ENCODE measurements at places on chromosomes 11 and 22. TPM values are rescaled to one million over a fixed set of nuclear protein-coding genes. Genes with fewer than 3 reads are reported as not detected.

The OR8D4 gene
- polyA plus RNA-seq = not detected

GRCh38 chr11:85647604-85648299 is at the start of gene TMEM126A:
TSS of gene TMEM126A (plus strand) at chr11:85647967. CDS start at chr11:85650256, 2,289 bp downstream.
- peak; percentile 87 for DNase-seq

The OR5AN1 gene
- polyA plus RNA-seq = not detected

- DNase-seq = no peak
Observed at GRCh38 chr11:80462211-80462610, 1021.4 kb upstream of the TENM4 start.

DNA sequence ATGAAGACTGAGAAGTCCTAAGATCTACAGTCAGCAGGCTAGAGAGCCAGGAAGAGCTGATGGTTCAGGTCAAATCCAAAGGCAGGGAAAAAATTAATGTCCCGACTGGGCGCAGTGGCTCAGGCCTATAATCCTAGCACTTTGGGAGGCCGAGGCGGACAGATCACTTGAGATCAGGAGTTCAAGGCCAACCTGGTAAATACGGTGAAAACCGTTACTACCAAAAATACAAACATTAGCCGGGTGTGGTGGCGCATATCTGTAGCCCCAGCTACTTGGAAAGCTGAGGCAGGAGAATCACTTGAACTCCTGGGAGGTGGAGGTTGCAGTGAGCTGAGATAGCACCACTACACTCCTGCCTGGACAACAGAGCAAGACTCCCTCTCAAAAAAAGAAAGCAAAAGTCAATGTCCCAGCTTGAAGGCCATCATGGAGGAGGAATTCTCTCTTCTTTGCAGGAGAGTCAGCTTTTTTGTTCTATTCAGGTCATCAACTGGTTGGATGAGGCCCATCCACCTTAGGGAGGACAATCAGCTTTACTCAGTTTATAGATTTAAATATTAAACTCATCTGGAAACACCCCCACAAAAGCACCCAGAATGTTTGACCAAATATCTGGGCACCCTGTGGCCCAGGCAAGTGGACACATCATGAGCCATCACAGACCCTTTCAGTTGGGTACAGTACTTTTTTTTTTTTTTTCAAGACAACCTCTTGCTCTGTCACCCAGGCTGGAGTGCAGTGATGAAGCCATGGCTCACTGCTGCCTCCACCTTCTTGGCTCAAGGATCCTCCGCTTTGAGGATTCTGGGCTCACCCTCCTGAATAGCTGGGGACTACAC is 4.3 kb upstream of the ZC3H7B start:
- DNase-seq = no peak

- DNase-seq = no peak
Observed at GRCh38 chr22:28792491-28793383, 7.6 kb downstream of the XBP1 start.
